D721Med (cell line): ENCODE measurements at places on chromosomes 4 and X.

DNA sequence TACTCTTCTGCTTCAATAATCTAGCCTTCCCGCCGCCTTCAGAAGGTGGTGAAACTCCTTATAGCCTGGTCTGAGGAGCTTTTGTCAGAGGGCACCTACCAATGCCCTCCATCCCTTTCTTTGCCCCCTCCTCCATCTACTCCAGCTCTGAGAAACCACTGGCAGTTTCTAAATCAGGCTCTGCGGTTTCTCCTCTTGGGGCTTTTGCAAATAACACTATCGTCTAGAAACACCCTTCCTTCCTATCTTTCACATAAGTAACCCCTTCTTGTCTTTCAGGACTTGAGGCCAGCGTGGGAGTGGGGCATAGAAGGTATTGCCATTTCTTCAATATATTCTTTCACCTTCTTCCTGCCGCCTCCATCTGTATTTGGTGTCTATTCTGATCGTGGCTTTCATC, 1.2 kb upstream of the EFHC2 start:
- no peak for DNase-seq

DNA sequence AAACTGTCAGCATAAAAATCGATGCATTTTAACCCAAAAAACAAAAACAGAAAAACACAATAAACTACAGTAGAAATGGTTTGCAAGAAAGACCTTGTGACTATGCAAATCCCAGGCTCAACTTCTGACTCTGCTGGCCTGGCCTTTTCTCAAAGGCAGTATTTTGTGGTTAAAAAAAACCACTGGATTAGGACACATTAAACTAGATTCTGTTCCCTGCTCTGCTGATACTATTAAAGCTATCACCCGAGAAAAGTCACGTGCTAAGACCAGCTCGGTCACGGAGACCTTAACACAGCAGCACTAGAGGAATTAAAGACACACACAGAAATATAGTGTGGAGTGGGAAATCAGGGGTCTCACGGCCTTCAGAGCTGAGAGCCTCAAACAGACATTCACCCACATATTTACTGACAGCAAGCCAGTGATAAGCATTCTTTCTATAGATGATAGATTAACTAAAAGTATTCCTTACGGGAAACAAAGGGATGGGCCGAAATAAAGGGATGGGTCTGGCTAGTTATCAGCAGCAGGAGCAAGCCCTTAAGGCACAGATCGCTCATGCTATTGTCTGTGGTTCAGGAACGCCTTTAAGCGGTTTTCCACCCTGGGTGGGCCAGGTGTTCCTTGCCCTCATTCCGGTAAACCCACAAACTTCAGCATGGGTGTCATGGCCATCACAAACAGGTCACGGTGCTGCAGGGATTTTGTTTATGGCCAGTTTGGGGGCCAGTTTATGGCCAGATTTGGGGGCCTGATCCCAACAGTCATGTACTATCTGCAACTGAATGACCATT, 16.1 kb downstream of the CBR4 start:
- no peak for DNase-seq

GRCh38 chrX:24231131-24231540, 81.6 kb downstream of the ZFX start:
- DNase-seq, result no peak

GRCh38 chr4:163385466-163385865, 41.8 kb downstream of the NPY5R start:
- DNase-seq, result no peak

GRCh38 chr4:2728806-2729532, 27.2 kb downstream of the TNIP2 start:
- DNase-seq, result no peak
